Common myeloid progenitor, CD34-positive (primary cell): ENCODE measurements at places on chromosomes 1 and 21.
A peak's percentile ranks its signal among the peaks of the same experiment; 100 is the strongest.

DNA sequence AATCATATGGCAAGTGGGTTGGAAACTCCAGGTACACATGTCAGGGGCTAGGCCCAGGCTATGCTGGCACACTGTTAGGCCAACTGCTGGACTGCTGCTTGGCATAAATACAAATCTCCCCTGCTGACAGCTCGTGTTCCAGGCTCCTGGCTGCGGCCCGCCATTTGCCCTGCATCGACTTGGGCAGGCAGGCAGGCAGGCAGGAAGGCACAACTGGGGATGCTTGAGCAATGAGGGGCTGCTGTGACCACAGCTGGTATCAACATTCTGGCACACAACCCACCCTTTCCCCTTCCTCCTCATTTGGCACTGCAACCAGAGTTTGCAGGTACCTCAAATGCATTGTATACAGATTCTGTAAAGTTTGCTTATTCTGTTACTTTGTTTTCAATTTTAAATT, 53.2 kb downstream of the SAMSN1 start:
- peaks cover 67% of the 10 kb centered on the region for H3K36me3 ChIP-seq
- no peak overlapping the region for H3K27ac ChIP-seq
- DNase-seq: peak; percentile 79

DNA sequence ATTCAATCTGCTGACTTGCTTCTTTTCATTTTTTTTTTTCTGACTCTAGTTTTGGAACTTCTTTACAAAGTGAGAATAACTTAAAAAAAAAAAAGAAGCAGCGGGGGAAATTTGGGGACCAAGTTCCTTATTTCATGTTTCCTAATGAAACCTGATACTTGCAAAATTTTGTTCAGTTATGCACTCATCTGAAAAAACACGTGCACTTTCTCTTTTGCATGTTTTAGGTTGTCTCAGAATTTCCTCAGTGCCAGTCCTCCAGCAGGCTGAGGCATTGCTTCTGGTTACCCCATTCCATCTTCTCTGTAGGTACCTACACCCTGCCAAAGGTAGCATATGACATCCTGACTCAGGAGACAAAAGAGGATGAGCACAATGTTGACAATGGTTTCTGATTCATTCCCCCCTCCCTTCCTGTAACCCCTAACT, 299.7 kb downstream of the GRIK1 start:
- H3K4me3 ChIP-seq: no peak overlapping the region
- peak overlapping the region; percentile 9 for H3K27ac ChIP-seq
- DNase-seq: peak; percentile 76

GRCh38 chr1:84691122-84691783, 992 bp upstream of the SSX2IP start:
- peak overlapping the region; percentile 85 for H3K4me3 ChIP-seq
- H3K4me1 ChIP-seq: peaks cover 42% of the 10 kb centered on the region
- peak overlapping the region; percentile 62 for H3K27ac ChIP-seq

- H3K4me3 ChIP-seq: no peak within 1 kb of the TSS
- H3K36me3 ChIP-seq: no peaks in the 10 kb centered on the region
- no peak within 1 kb of the TSS for H3K27ac ChIP-seq
- no peaks in the 10 kb centered on the region for H3K4me1 ChIP-seq
Observed at GRCh38 chr1:160954158-160955104, at the start of gene ITLN2. Gene ITLN2 (minus strand): TSS chr1:160954809. CDS start chr1:160954741, 68 bp downstream.

DNA sequence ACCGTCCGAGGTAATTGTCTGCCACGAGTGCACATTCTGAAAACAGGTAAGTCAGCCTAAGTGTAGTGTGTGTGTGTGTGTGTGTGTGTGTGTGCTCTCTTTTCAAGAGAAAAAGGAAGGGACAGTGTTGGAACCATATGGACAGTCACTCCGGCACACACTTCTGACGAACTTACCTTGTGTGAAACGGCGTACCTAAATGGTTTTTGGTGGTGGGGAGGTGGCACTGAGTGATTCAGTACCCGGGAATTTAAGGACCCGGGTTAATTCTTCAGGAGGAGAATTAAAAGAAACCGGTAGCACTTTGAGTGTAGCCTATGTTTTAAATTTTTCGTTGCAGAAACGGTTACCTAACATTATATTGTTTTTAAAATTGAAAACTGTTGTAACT, 286 bp downstream of the ODR4 start:
- no peaks in the 10 kb centered on the region for H3K4me1 ChIP-seq
- peak overlapping the region; percentile 97 for H3K27ac ChIP-seq
- no peaks in the 10 kb centered on the region for H3K27me3 ChIP-seq
- peaks cover 25% of the 10 kb centered on the region for H3K36me3 ChIP-seq

GRCh38 chr1:179083533-179083932, 1.7 kb downstream of the TOR3A start:
- peaks cover 22% of the 10 kb centered on the region for H3K4me1 ChIP-seq
- peak overlapping the region; percentile 87 for H3K4me3 ChIP-seq
- no peaks in the 10 kb centered on the region for H3K27me3 ChIP-seq
- no peak overlapping the region for H3K27ac ChIP-seq
- DNase-seq: no peak
- H3K36me3 ChIP-seq: peaks cover 7% of the 10 kb centered on the region
